ENCODE measurements at places on chromosomes 3 and 15. TPM values are rescaled to one million over a fixed set of nuclear protein-coding genes. Genes with fewer than 3 reads are reported as not detected.

DNA sequence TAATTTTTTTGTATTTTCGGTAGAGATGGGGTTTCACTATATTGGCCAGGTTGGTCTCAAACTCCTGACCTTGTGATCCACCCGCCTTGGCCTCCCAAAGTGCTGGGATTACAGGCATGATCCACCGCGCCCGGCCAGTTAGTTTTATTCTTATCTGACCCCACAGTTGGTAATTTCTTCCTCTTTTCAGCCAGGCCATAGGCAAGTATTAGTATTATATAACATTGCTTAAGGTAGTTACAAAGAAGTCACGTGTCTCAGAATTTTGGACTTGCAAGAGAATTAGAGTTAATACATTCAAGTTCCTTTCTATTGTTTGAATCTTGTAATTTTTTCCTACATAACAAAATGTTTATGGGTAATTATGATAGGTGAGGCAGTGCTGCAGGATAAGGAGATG, 334.8 kb downstream of the LPP start:
- no peaks in the 10 kb centered on the region for H3K4me1 ChIP-seq
- no peaks in the 10 kb centered on the region for H3K27me3 ChIP-seq
- H3K27ac ChIP-seq: no peak overlapping the region
- DNase-seq: no peak

DNA sequence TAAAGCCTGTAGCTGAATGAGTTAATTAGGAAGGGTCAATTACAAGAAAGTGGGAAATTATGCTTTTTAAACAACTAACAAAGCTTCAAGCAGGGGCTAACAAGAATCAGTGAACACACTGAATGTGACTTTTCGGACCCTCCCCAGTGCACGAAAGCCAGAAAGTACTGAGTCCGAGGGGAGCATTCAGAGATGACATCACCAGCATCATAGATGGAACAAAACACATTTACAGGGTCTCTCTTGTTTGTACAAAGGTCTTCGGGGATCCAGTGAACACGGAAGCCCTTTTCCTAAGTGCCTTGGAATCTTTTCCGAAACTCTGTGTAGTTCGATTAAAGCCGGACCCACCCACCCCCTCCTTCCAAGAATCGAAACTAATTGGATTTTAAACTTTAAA, 829 bp downstream of the DCP1A start:
- peak overlapping the region; percentile 99 for H3K4me3 ChIP-seq
- no peaks in the 10 kb centered on the region for H3K27me3 ChIP-seq
- peaks cover 21% of the 10 kb centered on the region for H3K4me1 ChIP-seq

Gene PPM1L
- total RNA-seq: 30.1 TPM

- no peaks in the 10 kb centered on the region for H3K4me1 ChIP-seq
- peaks cover 13% of the 10 kb centered on the region for H3K27me3 ChIP-seq
- H3K36me3 ChIP-seq: no peaks in the 10 kb centered on the region
- H3K4me3 ChIP-seq: no peak overlapping the region
- DNase-seq: no peak
These were observed 82.1 kb downstream of the PCSK6 start for GRCh38 chr15:101407439-101407838.

DNA sequence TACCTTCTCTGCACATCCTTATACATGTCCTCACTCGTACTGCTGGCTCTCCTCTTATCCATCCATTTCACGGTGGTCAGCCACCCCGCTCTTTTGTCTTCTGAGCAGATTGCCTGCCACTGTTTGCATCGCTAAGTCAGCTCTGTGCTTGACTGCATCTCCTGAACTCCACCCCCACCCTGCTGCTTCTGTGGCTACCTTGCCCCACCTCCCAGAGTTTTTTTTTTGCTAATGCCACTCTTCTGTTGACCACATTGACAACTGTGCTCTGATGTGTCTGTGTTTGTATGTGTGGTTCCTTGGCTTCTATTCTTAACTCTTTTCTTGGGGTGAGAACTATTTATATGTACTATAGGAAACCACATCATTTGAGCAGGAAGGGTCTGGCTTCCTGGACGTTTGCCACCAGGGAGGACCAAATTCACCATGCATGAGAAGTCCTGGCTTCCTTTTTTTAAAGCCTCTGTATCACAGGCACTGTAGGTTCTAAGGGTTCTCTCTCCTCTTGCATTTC, 12.8 kb upstream of the MTMR10 start:
- H3K27ac ChIP-seq: no peak overlapping the region
- peaks cover 2% of the 10 kb centered on the region for H3K4me1 ChIP-seq
- H3K27me3 ChIP-seq: no peaks in the 10 kb centered on the region
- no peaks in the 10 kb centered on the region for H3K36me3 ChIP-seq
- DNase-seq: no peak
- no peak overlapping the region for H3K4me3 ChIP-seq

- no peak overlapping the region for H3K4me3 ChIP-seq
- no peaks in the 10 kb centered on the region for H3K36me3 ChIP-seq
- H3K27ac ChIP-seq: no peak overlapping the region
- H3K27me3 ChIP-seq: no peaks in the 10 kb centered on the region
- no peak for DNase-seq
These were observed 14.2 kb downstream of the FBN1 start for GRCh38 chr15:48631176-48631770.

GRCh38 chr15:92839696-92840095, 60.4 kb upstream of the CHD2 start:
- H3K27ac ChIP-seq: peak overlapping the region; percentile 35
- H3K4me1 ChIP-seq: peaks cover 1% of the 10 kb centered on the region
- no peak overlapping the region for H3K4me3 ChIP-seq
- no peak for DNase-seq
- no peaks in the 10 kb centered on the region for H3K27me3 ChIP-seq
- H3K36me3 ChIP-seq: no peaks in the 10 kb centered on the region

- no peak overlapping the region for H3K27ac ChIP-seq
- DNase-seq: no peak
- H3K4me3 ChIP-seq: no peak overlapping the region
- peaks cover 5% of the 10 kb centered on the region for H3K36me3 ChIP-seq
- no peaks in the 10 kb centered on the region for H3K27me3 ChIP-seq
These were observed 195.9 kb downstream of the FOXP1 start for GRCh38 chr3:71387586-71387985.

DNA sequence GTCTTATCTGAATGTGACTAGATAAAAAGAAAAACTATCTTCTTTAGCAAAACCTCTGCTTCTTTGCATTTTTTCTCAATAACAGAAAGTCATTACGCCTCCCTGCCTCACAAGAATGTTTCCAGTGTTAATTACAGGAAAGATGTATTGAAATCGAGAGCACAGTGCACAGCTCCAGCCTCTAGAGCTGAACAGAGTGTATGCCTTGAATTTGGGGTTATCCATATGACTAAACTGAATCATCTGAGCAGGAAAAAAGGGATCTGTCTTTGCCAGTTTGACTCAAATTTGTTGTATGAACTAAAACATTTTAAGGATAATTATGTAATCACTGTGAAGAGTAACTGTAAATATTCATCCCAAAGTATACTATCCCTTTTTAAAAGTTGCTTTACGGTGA, 149.1 kb upstream of the CGNL1 start:
- H3K4me1 ChIP-seq: peaks cover 15% of the 10 kb centered on the region
- no peak overlapping the region for H3K4me3 ChIP-seq
- H3K27ac ChIP-seq: no peak overlapping the region
- no peak for DNase-seq
